ENCODE measurements at places on chromosomes 12 and 14.

- no peaks in the 10 kb centered on the region for H3K4me1 ChIP-seq
- no peak overlapping the region for H3K4me3 ChIP-seq
- H3K27ac ChIP-seq, result no peak overlapping the region
- H3K27me3 ChIP-seq, result no peaks in the 10 kb centered on the region
These were observed 7.2 kb upstream of the RBM19 start for GRCh38 chr12:113973109-113973904.

GRCh38 chr14:75339059-75339458, 60.4 kb downstream of the FOS start:
- peak overlapping the region; percentile 75 for H3K27ac ChIP-seq
- no peak overlapping the region for H3K4me3 ChIP-seq
- peak; percentile 36 for DNase-seq

DNA sequence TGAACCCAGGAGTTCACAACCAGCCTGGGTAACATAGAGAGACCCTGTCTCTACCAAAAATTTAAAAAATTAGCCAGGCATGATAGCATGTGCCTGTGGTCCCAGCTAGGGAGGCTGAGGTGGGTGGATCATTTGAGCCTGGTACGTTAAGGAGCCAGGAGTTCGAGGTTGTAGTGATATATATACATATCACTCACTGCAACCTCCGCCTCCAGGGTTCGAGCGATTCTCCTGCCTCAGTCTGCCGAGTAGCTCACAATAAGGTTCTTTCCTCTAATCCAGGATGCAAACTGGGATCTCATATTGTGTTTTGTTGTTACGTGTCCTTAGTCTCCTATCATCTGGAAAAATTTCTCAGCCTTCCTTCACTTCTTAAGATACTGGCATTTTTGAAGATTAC, 24.0 kb upstream of the GSC start:
- DNase-seq, result no peak
- no peaks in the 10 kb centered on the region for H3K36me3 ChIP-seq
- no peaks in the 10 kb centered on the region for H3K4me1 ChIP-seq
- no peak overlapping the region for H3K27ac ChIP-seq

DNA sequence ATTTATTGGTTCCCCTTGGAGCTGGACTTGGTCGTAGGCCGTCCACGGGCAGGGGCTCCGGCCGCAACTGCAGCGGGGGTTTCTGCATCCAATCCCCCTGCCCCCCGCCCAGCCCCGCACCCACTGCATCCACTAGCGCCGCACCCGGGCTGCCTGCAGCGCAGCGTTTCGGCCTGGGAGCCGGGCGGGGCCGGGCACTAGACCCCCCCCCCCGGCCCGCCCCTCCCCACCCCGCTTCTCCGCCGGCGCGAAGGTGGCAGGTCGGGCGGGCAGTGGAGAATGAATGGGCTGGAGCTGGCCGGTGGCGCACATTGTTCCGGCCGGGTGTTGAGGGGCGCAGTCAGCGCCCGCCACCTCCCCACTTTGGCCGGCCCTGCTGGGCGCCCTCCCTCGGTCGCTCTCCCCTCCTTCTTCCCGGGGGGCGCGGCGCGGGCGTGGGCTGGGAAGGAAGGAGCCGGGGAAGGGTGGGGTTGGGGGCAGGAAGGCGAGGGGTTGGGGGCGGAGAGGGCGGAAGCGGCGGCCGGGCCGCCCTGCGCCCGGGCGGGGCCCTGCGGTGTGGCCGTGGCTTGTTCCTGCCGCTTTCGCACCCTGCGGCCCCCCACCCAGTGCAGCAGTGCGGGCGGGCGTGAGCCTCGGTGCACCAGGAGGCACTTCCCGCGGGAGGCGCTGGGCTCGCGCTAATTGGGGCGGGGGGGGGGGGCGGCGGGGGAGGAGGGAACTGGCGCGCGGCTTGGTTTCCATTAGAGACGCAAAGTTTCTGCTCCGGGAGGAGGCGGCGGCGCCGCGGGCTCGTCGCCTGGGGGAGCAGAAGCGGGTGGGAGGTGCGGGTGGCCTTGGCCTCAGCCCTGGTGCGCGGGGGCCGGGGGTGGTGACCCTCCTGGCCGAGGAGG, 841 bp downstream of the CALM1 start:
- no peaks in the 10 kb centered on the region for H3K27me3 ChIP-seq
- peak overlapping the region; percentile 93 for H3K27ac ChIP-seq
- peak overlapping the region; percentile 64 for H3K4me3 ChIP-seq
- no peaks in the 10 kb centered on the region for H3K36me3 ChIP-seq
- peak; percentile 15 for DNase-seq

- H3K36me3 ChIP-seq, result no peaks in the 10 kb centered on the region
- H3K4me3 ChIP-seq, result no peak overlapping the region
- H3K4me1 ChIP-seq, result no peaks in the 10 kb centered on the region
These were observed 110.1 kb upstream of the DIO3 start for GRCh38 chr14:101451166-101451565.

GRCh38 chr12:100165356-100165755, 22.7 kb upstream of the BLTP3B start:
- peaks cover 11% of the 10 kb centered on the region for H3K4me1 ChIP-seq
- H3K27ac ChIP-seq, result no peak overlapping the region
- H3K4me3 ChIP-seq, result no peak overlapping the region
- no peaks in the 10 kb centered on the region for H3K27me3 ChIP-seq
- H3K36me3 ChIP-seq, result no peaks in the 10 kb centered on the region

GRCh38 chr14:84225268-84225667, 1304.7 kb upstream of the FLRT2 start:
- H3K36me3 ChIP-seq, result no peaks in the 10 kb centered on the region
- DNase-seq, result no peak
- H3K4me3 ChIP-seq, result no peak overlapping the region
- H3K27ac ChIP-seq, result no peak overlapping the region
- no peaks in the 10 kb centered on the region for H3K27me3 ChIP-seq

DNA sequence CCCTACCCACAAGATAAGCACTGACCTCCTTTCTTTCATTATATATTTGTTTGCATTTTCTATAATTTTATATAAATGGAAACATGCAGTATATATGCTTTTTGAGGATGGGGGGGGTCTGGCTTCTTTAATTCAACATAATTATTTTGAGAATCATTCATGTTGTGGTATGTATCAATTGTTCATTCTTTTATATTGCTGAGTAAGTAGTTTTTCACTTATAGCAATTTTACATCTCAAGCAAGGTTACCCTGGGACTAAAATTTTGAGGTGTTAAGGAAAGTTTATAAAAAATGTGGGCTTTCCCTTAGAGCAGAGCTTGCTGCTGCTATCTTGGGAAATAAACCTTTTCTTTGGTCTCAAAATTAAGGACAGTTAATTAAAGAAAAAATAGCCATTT, 89.9 kb upstream of the EGLN3 start:
- H3K36me3 ChIP-seq, result no peaks in the 10 kb centered on the region
- no peak overlapping the region for H3K27ac ChIP-seq
- H3K4me1 ChIP-seq, result no peaks in the 10 kb centered on the region
- no peak for DNase-seq
- H3K4me3 ChIP-seq, result no peak overlapping the region
- H3K27me3 ChIP-seq, result no peaks in the 10 kb centered on the region

- H3K27me3 ChIP-seq, result no peaks in the 10 kb centered on the region
- H3K4me1 ChIP-seq, result no peaks in the 10 kb centered on the region
These were observed 95.4 kb downstream of the NKX2-1 start for GRCh38 chr14:36424478-36425102.

DNA sequence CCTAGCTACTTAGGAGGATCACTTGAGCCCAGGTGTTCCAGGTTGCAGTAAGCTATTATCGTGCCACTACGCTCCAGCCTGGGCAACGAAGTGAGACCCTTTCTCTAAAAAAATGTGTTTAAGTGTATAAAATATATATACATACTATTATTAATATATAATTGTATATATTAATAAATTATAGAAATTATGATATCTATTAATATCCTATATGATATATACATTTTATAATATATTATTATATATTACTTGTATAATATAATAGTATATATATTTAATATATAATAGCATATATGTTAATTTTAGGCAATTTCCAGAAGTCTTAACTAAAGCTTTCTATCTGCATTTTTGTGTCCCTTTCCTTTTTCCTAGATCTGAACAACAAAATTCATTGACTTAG, 12.3 kb downstream of the ALDH1L2 start:
- H3K4me3 ChIP-seq, result no peak overlapping the region
- H3K36me3 ChIP-seq, result peaks cover 32% of the 10 kb centered on the region
- H3K27ac ChIP-seq, result no peak overlapping the region
- no peaks in the 10 kb centered on the region for H3K27me3 ChIP-seq
- H3K4me1 ChIP-seq, result no peaks in the 10 kb centered on the region

- peaks cover 11% of the 10 kb centered on the region for H3K36me3 ChIP-seq
- no peak for DNase-seq
- H3K4me3 ChIP-seq, result no peak overlapping the region
These were observed 15.1 kb downstream of the SUDS3 start for GRCh38 chr12:118391424-118391823.

- H3K27ac ChIP-seq, result peak within 1 kb of the TSS; percentile 93
- peak within 1 kb of the TSS; percentile 68 for H3K4me3 ChIP-seq
- no peaks in the 10 kb centered on the region for H3K27me3 ChIP-seq
These were observed at the start of gene SAV1 for GRCh38 chr14:50667996-50668825. Gene SAV1 (minus strand): TSS chr14:50668306. CDS start chr14:50667967, 339 bp downstream.

GRCh38 chr12:10661338-10661737, 12.5 kb downstream of the STYK1 start:
- H3K4me3 ChIP-seq, result no peak overlapping the region
- no peaks in the 10 kb centered on the region for H3K27me3 ChIP-seq
- no peaks in the 10 kb centered on the region for H3K36me3 ChIP-seq
- DNase-seq, result no peak

GRCh38 chr12:109461846-109462756, 15.0 kb downstream of the KCTD10 start:
- H3K27me3 ChIP-seq, result no peaks in the 10 kb centered on the region
- peaks cover 97% of the 10 kb centered on the region for H3K4me1 ChIP-seq
- DNase-seq, result peak; percentile 89
- H3K36me3 ChIP-seq, result peaks cover 6% of the 10 kb centered on the region
- H3K27ac ChIP-seq, result peak overlapping the region; percentile 96

DNA sequence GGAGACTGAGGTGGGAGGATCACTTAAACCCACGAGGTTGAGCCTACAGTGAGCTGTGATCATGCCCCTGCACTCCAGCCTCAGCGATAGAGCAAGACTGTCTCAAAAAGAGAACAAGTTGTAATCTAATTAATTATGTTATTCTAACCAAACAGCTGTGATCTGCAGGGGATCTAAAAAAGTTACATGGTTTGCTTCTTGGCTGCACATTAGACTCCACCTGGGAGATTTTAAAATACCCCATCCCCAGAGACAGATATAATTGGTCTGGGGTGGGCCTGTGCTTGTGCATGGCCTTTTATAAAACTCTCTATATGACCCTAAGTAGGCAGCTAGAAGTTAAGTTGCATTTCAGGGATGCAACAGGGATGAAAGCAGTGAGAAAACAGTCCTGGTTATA, 76.7 kb downstream of the SCAF11 start:
- no peak overlapping the region for H3K4me3 ChIP-seq
- no peaks in the 10 kb centered on the region for H3K27me3 ChIP-seq
- no peaks in the 10 kb centered on the region for H3K4me1 ChIP-seq
- peaks cover under 1% of the 10 kb centered on the region for H3K36me3 ChIP-seq

DNA sequence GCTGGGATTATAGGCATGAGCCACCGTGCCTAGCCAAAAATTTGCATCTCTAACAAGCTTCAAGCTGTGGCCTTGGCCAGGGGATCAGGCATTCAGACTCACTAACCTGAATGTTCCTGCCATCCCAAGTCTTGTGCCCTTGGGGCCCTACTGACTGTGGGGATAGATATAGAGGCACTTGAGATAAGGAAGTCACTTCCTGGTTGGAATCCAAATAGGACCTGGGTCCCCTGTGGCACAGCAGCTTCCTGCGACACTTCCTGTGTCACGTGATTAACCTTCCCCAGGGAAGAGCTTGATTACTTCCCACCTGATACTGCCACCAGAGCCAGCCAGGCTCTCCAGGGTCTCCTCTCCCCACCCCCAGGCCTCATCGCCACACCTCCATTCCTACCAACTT, 128.2 kb downstream of the BCL11B start:
- no peak overlapping the region for H3K4me3 ChIP-seq
- no peak overlapping the region for H3K27ac ChIP-seq
- H3K36me3 ChIP-seq, result no peaks in the 10 kb centered on the region

- H3K4me1 ChIP-seq, result no peaks in the 10 kb centered on the region
- no peak for DNase-seq
- no peak overlapping the region for H3K27ac ChIP-seq
- H3K27me3 ChIP-seq, result peaks cover 35% of the 10 kb centered on the region
These were observed 87.2 kb upstream of the CISTR start for GRCh38 chr12:53838978-53839377.

GRCh38 chr12:104521731-104522130, 65.0 kb downstream of the CHST11 start:
- no peak overlapping the region for H3K4me3 ChIP-seq
- DNase-seq, result no peak
- peaks cover 30% of the 10 kb centered on the region for H3K4me1 ChIP-seq

- peak overlapping the region; percentile 98 for H3K27ac ChIP-seq
- H3K36me3 ChIP-seq, result no peaks in the 10 kb centered on the region
- H3K27me3 ChIP-seq, result no peaks in the 10 kb centered on the region
- DNase-seq, result no peak
These were observed 4.4 kb downstream of the CD9 start for GRCh38 chr12:6204533-6205143.

GRCh38 chr14:63164108-63164683, 40.0 kb upstream of the RHOJ start:
- DNase-seq, result no peak
- no peaks in the 10 kb centered on the region for H3K36me3 ChIP-seq
- H3K27ac ChIP-seq, result no peak overlapping the region
- H3K4me3 ChIP-seq, result no peak overlapping the region
- no peaks in the 10 kb centered on the region for H3K27me3 ChIP-seq
- H3K4me1 ChIP-seq, result no peaks in the 10 kb centered on the region

DNA sequence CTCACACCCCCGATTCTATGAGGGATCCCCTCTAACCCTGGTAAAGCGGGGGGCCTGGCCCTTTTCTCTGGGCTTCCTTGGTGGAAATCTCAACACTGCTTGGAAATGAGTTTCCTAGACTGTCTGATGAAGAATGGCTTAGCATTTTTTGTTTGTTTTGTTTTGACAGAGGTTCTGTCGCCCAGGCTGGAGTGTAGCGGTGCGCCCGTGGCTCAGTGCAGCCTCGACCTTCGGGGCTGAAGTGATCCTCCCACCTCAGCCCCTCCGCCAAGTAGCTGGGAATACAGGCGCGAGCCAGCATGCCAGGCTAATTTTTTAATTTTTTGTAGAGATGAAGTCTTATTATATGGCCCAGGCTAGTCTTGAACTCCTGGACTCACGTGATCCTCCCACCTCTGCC, 30.3 kb downstream of the TC2N start:
- peaks cover 4% of the 10 kb centered on the region for H3K27me3 ChIP-seq
- peak overlapping the region; percentile 88 for H3K27ac ChIP-seq
- no peak for DNase-seq
- H3K4me1 ChIP-seq, result peaks cover 4% of the 10 kb centered on the region
- H3K4me3 ChIP-seq, result peak overlapping the region; percentile 57

DNA sequence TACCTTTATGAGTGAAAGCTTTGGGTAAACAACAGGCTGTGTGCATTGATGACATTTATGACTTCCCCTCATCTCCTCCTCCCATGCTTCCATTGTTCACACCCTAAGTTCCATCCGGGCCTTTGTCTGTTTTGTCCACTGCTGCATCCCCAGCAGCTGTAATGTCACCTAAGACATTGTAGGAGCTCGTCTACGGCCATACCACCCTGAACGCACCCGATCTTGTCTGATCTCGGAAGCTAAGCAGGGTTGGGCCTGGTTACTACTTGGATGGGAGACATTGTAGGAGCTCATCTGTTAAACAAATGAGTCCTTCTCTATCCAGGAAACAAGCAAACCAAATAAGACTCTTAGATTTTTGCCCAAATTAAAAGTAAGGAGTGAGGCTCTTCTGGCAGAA, 40.4 kb upstream of the SYCP3 start:
- H3K4me1 ChIP-seq, result no peaks in the 10 kb centered on the region
- DNase-seq, result no peak
- H3K27ac ChIP-seq, result no peak overlapping the region
- no peaks in the 10 kb centered on the region for H3K36me3 ChIP-seq
- H3K4me3 ChIP-seq, result no peak overlapping the region
- H3K27me3 ChIP-seq, result no peaks in the 10 kb centered on the region

GRCh38 chr14:51996148-51996746, 6.9 kb downstream of the RTRAF start:
- H3K27ac ChIP-seq, result no peak overlapping the region
- DNase-seq, result peak; percentile 45
- no peaks in the 10 kb centered on the region for H3K27me3 ChIP-seq

Measured in tibial nerve (tissue), 4 donors.